Activated CD4-positive, CD25-positive, alpha-beta regulatory T cell treated with anti-CD3 and anti-CD28 coated beads, Interleukin-2, amount 50 U/mL, for 72 hours (primary cell): ENCODE measurements at places on chromosomes 7 and 10.

GRCh38 chr7:83879063-83879462 lies 230.1 kb upstream of the SEMA3E start:
- DNase-seq = no peak

GRCh38 chr10:68342909-68343516 lies 10.3 kb upstream of the PBLD start:
- DNase-seq = no peak

DNA sequence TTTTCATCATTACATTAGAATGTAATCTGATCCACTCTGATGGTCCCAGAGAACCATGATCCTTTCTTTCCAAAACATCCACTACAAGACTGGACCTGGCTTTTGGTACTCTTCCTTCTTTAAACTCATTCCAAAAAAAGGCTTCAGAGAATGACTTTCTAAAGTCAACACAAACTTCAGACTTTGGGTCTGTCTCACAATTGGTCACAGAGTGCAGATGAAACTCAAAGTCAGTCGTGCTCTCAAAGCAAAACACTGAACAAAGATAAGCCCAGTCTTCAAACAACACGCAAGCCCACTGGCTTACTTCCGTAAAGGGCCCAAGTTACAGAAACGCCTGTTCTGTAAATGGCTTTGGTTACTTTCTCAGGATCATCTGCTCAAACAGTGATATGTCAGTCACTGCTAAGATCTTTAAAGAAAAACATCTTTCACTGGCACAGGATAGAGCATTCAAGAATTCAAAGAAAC lies 250.9 kb upstream of the MKLN1 start:
- no peak for DNase-seq

GRCh38 chr7:78037603-78038002 lies 239.0 kb downstream of the PHTF2 start:
- DNase-seq = no peak

DNA sequence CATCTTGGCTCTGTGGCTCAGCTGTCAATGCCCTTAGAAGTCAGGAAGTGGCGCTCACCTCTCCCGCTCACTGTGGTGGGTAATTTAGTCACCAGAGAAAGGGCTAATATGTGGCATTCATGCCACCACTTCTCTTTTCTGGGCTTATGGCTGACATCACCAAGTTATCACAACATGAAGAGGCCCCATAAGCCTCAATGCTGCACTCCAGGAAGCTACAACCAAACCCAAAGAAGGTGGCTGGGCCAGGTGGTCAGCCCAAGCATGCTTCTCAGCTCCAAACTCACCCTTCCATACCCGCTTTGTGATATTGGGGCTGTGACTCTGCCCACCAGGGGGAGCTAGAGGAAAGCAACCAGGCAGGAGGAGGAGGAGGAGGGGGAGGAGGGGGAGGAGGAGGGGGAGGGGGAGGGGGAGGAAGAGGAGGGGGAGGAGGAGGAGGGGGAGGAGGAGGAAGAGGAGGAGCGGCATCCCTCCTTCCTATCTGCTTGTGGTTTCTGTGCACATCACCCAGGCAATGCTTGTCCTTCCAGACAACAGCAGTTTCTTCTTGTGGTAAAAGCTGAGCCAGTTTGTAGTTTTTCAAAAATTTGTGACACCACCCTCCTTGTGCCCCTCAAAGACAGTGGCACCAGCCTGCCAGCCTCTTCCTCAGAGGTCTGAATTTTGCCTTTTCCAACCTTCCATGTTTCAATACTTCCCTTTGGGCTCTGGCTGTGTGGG lies 42.1 kb downstream of the CYP26A1 start:
- DNase-seq = peak; percentile 71

- no peak for DNase-seq
Measured at GRCh38 chr7:150471886-150472285, 21.5 kb downstream of the GIMAP8 start.

- no peak for DNase-seq
Measured at GRCh38 chr7:36284456-36285090, 105.1 kb upstream of the ANLN start.

DNA sequence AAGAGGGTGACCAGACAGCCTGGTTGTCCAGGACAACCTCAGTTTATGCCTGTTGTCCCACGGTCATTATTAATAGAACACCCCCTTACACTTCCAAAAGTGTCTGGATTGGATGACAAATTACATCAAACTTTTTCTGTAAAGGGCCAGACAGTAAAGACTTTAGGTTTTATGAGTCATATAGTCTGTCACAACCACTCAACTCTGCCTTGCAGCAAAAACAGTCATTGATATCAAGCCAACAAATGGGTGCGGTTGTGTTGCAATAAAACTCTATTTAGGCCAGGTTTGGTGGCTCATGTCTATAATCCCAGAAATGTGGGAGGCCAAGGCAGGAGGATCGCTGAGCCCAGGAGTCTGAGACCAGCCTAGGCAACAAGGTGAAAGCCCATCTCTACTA lies 66.7 kb upstream of the ATP6V0A4 start:
- DNase-seq = no peak

- no peak for DNase-seq
Measured at GRCh38 chr7:42770114-42770513, 141.8 kb downstream of the C7orf25 start.

- no peak for DNase-seq
Measured at GRCh38 chr7:32462977-32463376, 27.2 kb downstream of the LSM5 start.

DNA sequence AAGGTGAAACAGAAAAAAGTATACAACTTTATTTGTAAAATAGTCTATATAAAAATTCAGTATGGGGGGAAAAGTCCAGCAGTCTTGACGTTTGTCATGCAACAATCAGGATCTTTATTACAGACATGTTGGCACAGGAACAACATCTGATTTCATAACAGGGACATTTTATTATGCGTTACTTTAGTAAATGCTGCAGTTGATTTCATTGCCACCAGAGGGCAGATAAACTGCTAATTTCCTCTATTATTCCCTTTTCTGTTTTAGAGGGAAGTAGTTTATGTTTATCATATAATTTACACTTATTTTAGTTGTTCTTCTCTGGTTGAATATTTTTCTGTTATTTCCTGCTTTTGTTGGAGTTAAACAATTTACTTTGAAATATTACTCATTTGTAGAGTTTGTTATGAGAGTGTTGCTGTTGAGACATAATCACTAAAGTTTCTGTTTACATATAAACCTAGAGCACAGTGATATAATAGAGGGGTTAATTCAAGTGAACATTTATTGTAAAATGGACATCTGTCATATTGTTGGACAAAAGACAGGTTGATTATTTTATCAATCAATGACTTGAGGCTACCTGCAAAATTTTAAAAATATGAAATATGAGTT lies 3.3 kb downstream of the PLXDC2 start:
- DNase-seq = no peak

DNA sequence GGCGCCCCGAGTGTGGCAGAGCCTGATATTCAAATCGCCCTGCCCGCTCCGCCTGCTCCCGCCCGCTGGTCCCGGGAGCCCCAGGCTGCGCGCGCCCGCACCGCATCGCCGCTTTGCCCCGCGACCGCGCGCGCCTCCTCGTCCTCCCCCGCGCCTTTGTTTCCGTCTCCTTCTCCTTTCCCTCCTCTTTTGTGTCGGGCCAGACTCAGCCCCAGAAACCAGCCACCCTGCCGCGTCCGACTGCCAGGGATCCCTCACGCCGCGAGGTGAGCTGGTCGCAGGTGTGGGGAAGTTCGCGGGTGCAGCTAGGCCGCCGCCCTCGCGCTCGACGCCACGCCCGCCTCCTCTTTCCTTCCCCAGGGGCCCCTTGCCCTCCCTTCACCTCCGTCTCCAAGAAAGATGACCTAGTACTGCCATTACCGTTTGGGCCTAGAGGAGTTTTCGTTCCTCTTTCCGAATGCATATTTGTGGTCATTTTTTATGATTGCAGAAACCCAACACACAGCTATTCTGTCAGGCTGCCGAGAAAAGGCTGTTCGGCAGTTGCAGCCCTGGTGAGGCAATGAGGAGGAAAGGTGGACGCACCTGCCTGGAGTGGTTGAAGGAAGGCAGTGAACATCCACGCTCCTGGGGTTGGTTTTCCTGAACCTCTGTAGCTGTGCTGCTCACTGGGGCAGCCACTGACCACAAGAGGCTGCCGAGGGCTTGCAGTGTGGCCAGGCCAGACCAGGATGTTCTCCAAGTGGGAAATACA lies 107.3 kb downstream of the SNX10 start:
- peak; percentile 38 for DNase-seq

GRCh38 chr7:70714506-70715038 lies 417.4 kb upstream of the GALNT17 start:
- DNase-seq = no peak

DNA sequence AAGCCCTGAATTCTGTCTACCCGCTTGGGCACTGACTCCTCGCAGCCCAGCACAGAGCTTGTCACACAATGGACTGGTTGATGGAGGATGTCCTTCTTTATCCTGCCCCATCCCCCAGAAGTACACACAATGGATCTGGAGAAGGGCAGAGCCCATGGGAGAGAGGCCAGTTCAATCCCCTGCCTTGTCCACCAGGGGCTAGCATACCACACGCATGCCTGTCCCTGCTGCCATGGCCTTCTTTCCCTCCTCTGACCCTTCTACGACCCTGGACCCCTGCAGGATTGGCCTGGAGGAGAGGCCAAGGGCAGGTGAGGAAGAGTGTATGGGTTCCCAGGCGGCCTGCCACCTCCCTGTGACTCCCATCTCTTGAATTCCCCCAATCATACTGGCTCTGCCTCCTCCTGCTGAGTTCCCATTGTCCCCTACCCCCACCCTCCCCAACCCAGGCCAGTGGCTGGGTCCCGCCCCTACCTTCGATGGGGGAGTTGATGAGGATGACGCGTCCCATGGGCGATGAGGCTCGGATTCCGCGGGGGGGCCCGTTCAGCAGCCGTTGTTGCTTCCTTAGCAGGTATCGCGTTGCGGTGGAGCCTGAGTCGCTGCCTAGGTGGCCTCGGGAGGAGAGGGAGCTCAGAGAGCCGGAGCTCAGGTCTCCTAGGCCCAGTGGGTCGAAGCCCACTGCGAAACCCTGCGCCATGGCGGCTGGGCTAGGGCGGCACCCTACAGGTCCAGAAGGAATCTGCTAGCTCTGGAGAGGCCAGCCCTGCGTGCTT lies 1.2 kb downstream of the PDZD7 start:
- no peak for DNase-seq

DNA sequence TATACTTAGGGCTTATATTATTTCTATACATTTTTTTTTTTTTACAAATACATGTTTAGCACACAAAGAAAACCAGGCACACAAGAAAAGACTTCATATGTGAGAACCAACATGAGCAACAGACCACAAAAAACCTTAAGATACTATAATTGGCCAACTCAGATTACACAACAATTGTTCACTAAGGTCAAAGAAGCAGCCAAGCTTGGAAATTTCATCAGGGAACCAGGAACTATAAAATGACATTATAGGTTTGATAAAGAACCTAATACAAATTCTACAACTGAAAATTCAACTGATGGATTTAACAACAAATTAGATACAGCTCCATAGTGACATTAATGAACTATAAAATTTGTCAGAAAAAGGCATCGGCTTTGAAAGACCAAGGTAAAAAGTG lies 4.4 kb upstream of the LUC7L2 start:
- no peak for DNase-seq

DNA sequence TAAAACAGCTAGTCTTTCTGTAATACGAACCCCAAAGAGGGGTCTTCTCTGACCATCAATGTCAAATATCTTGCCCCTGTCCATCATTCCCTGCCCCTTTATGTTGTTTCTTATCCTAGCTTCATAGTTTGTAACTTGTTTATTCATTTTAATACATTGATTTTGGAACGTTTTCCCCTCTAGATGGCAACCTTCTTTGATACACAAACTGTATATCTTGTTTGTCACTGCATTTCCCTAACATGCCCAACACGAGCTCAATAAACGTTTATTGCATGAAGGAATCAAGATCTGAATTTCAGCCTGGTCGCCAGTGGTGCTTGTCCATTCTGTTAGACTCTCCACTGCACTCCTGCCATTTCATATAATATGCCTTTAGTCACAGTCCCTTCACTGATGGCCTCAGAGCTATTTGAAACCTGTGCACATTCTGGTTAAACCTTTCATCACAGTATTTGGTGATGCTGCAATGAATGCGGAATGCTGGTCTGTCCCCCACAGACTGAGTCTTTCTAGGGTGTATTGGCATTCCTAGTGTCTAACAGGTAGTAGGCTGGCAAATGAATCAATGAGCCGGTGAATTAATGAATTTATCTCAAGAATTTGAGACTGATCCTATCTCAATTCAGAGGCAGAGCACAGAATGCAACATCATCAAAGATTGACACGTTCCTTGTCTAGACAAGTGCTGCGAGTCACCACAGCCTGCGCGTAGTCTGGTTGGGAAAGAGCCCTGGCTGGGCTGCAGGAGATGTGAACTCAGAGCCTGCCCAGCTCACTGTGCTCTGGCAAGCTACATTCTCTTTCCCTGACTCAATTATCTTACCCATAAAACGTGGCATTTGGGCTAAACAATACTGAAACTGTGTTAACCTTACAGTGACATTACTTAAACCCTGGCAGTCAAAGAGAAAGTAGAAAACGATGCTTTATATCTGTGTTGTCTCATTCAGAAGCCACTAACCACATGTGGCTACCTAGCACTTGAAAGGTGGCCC lies 55.2 kb upstream of the FRMD4A start:
- no peak for DNase-seq
